COLO829 (cell line): ENCODE measurements at places on chromosomes 3 and 15.
A peak's percentile ranks its signal among the peaks of the same experiment; 100 is the strongest.

DNA sequence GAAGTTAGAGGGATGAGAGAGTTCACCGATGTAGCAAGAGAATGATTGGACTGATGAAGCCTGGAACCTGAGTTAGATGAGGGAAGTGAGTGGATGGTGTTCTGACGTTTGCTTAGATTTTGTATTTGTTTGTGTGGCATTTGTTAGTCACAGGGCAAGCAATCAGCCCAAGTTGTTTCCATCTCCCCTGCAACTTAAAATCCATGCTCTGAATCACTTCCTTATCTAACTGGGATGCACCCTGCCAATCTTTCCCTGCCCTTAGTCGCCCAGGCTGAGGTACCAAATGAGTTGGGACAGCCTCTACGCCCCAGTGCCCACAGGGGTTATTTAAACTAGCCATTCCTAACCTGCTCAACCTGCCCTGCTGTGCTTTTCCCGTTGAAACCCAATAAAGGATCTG lies 12.6 kb downstream of the PAQR5 start:
- DNase-seq = no peak

DNA sequence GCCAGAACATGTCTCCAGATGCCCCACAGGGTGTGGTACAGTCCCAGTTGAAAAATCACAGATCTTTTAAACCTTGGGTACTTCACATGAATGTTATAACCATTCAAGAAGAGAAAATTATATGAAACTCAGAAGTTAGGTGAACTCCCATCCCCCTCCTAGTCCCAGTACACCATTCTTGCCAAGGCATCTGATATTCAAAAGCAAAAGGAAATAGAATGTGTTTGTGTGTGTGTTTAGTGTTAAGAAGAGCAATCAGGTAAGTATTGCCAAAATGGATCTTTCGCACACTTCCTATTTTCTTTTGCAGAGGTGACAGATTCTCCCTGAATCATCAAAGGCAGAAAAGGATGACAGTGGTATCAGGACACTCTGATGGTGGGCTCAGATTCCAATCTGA lies 44.1 kb upstream of the LMOD3 start:
- no peak for DNase-seq

GRCh38 chr3:18061737-18062656 lies 319.6 kb upstream of the TBC1D5 start:
- no peak for DNase-seq

DNA sequence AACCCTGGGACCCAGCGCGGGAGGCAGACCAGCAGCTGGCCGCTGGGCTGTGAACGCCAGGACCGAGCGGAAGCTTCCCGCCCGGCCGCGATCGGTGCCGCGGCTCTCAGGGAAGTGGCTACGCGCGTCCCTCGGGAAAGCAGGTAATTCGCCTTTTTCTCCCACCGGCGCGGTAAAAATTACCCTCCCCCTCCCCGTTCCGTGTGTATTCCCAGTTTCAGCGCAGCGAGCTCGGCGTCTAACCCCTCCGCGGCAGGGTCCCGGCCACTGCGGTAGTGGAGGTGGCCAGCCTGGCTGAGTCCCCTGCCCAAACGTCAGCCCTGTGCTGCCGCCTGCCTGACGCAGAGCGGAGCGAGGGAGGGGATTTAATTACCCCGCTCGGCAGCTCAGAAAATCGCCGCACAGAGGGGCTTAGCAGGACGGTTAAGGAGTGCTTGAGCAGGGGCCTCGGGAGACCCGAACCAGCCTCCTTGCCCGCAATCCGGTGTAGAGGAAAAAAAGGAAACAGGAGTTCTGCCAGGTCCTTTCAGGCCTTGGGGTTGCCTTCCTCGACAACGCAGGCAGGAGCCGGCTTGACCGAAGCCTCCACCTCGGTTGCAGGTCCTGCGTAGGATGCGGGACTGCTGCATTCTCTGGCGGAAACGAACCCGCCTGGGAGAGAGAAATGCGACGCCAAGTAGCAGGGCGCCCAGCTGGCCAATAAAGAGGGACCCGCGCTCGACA lies 2.9 kb downstream of the GATA2 start:
- DNase-seq = no peak

GRCh38 chr15:92077353-92078085 lies 224.0 kb downstream of the SLCO3A1 start:
- DNase-seq = peak; percentile 69

- DNase-seq = no peak
Measured at GRCh38 chr3:65564483-65564882, 474.2 kb downstream of the MAGI1 start.

DNA sequence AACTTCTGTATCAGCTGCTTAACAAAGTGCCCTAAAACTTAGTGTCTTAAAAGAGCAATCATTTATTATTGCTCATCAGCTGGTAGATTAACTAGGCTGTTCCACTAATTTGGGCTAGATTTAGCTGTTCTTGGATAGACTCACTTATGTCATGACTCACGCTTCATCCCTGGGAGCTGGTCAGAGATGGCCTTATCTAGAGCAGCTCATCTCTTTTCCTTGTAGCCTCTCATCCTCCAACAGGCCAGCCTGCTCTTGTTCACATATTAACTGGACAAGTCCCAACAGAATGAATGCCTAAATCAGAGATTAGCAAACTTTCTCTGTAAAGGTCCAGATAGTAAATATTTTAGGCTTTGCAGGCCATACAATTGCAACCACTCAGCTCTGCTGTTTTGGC lies 66.9 kb upstream of the PLAAT1 start:
- no peak for DNase-seq

- no peak for DNase-seq
Measured at GRCh38 chr3:56667973-56668579, 15.0 kb downstream of the TASOR start.

DNA sequence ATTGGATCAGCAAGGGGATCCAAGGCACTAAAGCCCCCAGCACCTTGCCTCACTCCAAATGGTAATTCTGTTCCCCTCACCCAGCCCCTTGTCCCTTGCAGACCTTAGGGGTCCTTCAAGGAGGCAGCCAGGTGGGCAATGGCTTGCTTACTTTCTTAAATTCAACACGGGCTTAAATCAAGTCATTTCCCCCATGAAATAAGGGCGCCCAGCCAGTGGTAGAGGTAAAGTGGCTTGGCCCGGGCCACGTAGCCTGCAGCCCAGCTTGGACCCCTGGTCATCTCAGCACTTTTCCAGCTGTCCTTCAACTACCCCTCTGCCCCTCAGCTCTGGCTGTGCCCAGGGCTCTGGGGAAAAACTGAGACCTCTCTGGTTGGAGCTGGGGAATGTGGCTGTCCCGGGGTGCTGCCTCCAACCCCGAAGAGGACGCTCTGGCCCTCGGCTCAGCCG lies 1.2 kb downstream of the PSTPIP1 start:
- DNase-seq = no peak

DNA sequence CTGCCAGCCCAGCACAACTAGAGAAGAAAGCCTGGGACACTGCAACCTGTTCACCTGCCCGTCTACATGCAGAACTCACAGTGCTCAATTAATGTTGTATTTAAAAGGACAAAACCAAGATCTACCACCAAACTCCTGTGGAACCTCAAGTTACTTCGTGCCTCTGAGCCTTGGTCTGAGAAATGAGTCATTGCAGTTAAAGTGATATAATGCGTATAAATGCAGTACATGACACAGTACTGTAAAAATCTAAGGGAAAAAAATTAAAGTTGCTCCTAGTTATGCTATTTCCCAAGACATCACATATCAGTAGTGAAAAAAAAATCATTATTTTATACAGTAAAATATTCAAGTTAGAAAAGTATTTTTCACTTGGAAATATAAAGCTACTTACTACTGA lies 138.9 kb downstream of the ZIC4 start:
- no peak for DNase-seq

DNA sequence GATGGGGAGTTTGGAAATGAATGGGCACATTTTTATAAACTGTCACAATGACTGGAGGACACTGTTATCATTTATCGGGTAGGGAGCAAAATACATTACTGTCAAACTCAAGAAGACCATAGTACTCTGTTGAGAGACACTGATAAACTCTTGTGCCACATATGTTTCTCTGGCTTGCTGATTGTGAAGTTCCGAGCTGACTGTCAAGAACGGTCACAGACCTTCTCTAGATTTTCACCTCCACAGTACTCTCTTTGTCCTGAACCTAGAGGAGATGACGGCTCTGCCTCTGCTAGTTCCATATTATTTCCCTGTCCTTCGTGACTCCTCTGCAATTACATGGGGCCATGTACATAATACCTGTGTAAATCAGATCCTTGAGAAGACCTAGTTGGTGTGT lies 451.9 kb downstream of the LPP start:
- DNase-seq = peak; percentile 40

DNA sequence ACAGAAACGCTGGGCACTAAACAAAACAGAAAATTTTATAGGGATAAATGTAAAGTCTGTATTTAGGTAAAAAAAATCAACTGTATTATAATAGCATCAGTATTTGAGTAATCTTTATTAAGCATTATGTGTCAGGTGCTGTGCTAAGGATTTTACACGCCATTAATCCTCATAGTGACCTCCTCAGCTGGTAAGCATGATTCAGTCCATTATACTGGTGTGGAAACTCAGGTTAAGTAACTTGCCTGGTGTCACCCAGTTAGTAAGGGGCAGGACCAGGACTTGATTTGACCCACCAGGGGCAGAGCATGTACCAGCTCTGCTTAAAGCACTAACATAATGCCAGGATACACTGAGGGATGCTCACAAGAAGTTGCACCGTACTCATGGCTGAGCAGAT lies 4.8 kb downstream of the MYO5C start:
- DNase-seq = no peak

- DNase-seq = no peak
Measured at GRCh38 chr3:133927540-133928066, 31.9 kb upstream of the RAB6B start.
